ENCODE measurements at places on chromosomes 5 and 9.

- no peak for DNase-seq
Observed at GRCh38 chr9:31996331-31996730, 388.1 kb upstream of the ACO1 start.

DNA sequence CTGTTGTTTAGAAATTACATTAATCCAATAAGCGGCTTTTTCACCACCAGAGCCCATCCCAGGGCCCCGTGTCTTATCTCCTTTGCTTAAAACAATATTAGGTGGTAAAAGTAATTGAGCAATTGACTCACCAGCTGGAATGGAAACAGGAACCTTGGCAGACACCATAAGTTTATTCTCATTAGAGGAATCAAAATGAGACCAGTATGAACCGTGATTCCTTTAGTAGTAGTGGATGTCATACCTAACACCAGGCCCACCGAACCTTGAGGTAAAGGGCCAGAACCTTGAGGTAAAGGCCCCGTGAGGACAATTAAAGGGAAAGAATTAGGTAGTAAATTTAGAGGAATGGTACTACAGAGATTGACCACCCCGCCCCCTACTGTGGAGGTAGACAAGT lies 16.5 kb downstream of the HSDL2 start:
- DNase-seq: no peak

DNA sequence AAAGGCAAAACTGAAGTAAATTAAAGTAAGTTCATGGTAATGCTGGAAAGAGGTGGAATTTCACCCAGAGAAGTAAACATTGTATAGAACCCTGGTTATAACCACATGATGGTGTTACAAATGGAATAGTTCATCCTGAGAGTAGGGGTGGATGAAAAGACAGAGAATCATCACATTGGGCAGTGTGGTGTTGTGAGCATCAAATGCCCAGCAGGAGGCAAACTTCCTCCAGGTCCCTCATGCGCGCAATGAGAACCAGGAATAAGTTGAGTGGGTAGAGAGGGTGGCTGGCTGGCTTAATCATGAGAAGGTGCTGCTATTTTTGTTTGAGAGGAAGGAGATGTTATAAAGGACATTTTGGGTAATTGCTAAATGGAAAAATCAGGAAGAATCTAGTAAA lies 163.3 kb upstream of the HMHB1 start:
- DNase-seq: no peak

- DNase-seq: no peak
Observed at GRCh38 chr9:88106492-88106891, 31.8 kb downstream of the SPATA31C2 start.

GRCh38 chr5:71533142-71533541 lies 54.0 kb upstream of the MCCC2 start:
- no peak for DNase-seq

All from HS-27A (cell line).